ENCODE measurements at places on chromosomes 7 and 10.

GRCh38 chr7:111980725-111981124 lies 225.5 kb downstream of the DOCK4 start:
- DNase-seq, result no peak

DNA sequence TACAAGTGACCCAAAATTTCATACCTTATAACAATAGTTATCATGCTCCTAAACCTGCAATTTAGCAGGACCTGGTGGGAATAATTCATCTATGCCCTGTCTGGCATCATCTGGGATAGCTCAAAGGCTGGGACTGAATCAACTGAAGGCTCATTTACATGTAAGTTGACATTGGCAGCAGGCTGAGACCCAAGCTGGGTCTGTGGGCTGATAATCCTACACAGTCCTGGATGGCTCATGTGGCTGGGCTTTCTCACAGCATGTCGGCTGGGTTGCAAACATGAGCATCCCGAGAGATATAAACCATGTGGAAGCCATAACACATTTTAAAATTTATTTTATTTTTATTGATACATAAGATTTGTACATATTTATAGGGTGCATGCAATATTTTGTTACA lies 19.5 kb upstream of the ABCB5 start:
- DNase-seq, result no peak

DNA sequence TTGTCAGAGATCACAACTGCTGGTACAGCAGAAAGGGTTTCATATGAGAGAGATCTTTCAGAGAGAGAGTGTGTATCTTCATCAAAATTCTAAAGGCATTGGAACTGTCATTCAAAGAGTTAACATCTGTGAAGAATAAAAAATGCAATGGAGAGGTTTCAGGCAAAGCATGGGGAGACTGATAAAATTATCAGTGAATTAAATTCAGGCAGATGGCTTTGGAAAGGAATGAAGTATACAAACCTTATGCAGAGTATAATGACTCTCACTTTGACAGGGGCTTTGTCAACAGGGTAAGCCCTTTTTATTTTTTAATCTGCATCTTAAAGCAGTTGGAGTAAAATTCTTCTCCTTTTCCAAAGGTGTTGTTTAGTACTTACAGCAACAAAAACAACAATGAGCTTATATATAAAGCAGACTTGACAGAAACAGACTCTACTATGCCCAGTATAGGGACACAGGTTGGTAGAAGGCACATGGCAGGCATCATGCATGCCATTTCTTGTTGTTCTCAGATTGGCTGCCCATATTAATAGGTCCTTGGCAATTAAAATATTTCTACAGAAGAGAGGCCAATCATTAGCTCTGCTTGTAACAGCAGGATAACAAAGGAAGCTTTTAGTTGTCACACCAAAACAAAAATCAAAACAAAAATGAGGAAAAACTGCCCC lies 54.9 kb upstream of the NXPH1 start:
- DNase-seq, result no peak

GRCh38 chr10:36281831-36282331 lies 639.8 kb upstream of the FZD8 start:
- DNase-seq, result no peak

DNA sequence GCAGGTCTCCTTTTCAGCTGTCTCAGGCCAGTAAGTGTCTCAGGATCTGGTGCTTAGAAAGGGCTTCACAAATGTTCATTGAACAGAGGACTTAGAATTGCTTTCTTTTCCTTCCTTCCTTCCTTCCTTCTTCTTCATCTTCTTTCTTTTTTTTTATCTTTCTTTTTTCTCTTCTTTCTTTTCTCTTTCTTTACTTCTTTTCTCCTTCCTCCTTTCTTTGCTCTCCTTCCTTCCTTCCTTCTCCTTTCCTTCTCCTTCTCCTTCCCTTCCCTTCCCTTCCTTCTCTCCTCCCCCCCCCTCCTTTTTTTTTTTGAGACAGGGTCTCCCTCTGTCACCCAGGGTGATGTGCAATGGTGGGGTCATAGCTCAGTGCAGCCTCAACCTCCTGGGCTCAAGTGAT lies 34.6 kb downstream of the COL26A1 start:
- no peak for DNase-seq

DNA sequence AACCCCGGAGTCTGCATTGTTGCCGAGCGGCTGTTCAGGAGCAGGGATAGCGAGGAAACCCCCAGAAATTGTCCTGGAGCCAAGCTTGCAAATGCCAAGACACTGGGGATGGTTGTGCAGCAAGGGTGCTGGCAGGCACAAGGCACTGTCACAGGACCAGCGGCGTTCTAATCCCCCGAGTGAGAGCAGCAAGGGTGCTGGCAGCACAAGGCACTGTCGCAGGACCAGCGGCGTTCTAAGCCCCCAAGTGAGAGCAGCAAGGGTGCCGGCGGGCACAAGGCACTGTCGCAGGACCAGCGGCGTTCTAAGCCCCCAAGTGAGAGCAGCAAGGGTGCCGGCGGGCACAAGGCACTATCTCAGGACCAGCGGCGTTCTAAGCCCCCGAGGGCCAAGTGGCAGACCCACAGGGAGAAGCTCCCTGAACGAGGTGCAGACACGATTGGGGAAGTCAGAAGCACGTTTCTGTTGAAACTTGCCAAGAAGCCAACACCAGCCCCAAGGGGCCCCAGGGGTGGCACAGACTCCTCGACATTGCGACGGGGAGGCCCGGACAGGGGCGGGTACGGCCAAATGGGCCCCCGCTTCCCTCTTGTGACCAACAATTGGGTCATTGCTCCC lies 40.4 kb upstream of the INPP5A start:
- no peak for DNase-seq

Data from activated CD4-positive, CD25-positive, alpha-beta regulatory T cell treated with anti-CD3 and anti-CD28 coated beads, Interleukin-2, amount 50 U/mL, for 16 hours (primary cell).